ENCODE measurements at places on chromosomes 2 and 18.

DNA sequence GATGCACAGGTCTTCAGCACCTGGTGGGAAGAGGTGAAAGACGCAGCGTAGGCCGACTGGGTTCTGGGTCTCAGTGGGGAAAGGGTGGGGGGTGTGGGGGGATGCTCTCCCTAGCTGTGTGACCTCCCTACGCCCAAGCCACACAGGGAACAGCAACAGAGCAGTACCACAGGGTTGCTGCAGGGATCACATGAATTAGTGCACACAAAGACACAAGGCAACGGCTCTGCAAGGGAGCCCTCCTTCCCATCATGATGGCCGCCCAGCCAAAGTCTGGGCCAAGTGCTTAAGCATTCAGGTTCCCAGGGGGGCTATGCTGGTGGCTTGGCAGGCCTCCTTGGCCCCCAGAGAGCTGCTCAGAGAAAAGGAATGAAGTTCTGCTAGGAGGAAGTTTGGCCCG is 28.2 kb upstream of the GBX2 start:
- DNase-seq: no peak

DNA sequence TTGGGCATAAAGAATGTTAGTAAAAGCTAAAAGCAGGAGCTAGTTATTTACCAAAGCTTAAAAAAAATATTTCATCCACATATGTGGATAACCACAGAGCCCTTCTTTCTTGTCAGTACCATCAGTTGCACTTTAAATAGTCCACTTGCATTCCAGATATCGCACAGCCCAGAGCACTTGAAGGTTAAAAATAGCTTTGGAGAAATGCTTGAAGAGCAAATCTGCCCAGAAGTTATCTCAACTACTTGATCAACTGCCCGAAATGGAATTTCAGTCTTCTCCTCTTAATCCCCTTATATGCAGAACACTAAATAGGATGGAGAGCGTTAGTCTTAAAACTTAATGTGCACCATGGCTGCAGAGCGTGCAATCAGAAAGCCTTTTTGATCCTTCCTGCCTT is 148.3 kb downstream of the PLEKHA3 start:
- DNase-seq: no peak

- no peak for DNase-seq
Observed at GRCh38 chr2:56475191-56475590, 291.4 kb downstream of the CCDC85A start.

DNA sequence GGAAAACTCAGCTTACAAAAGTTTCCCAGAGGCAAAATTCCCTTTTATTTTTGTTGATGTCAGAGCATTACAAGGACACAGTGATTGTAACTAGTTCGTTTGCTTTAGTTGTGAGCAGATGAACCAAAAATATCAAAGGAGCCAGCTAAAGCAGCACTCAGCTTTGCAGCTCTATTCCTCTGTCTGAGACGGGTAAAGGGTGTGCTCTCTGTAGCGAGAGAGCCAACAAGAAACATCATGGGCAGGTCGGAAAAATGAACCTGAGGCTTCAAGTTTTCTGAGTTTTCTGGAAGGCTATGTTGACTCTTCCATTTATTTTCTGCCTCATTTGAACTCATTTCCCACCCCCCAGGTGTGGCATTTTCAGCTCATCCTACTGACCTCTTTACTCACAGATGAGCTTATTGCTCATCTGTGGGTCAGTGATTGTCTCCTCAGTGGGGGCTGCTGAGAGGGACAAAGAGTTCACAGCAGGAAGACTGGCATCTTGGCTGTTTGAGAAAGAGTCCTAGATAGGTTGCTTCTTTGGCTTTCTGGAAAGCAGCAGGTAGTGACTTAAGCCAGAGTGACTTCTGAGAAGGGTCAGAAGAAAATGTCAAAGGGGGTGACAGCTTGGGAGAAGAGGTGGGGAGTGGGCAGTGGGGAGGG is 66.6 kb upstream of the EPC2 start:
- DNase-seq: no peak

- DNase-seq: no peak
Observed at GRCh38 chr2:234329202-234329960, 167.5 kb downstream of the ARL4C start.

DNA sequence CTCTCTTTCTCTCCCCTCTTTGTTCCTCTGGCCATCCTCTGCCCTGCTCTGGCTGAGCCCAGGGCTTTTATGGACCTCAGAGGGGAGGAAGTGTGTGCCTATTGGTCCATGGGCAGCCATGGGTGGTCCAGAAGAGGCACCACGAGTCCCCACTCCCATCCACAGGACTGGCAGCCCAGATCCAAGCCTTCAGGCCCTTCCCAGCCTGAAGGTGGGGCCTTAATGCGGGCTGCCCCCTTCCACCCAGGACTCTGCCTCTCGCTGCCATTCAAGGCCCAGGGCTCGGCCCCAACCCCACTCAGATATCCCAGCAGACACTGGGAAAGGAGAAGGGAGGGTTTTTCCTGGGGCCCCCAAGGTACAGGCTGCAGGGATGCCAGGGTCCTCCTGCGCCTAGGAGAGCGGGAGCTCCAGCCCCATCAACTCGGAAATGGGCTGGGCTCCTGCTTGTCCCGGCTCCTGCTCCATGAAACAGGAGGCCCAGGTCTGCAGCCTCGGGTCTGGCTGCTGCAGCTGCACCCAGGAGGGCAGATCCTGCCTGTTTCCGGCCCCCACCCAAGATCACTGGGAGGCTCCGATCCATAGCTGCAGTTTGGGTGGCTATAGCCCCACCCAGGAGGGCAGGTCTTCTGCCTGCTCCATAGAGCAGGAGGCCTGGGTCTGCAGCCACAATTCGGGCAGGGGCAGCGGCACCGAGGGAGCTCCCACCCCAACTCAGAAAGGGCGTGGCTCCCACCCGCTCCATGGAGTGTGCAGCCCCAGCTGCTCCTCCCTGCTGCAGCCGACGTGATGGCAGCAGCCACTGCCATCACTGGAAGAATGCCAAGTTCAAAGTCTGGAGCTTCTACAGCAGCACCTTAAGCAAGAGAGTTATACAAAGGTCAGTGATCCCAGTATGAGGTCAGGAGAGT is 116.6 kb upstream of the RBBP8 start:
- no peak for DNase-seq

- no peak for DNase-seq
Observed at GRCh38 chr18:36867056-36867455, 38.1 kb downstream of the KIAA1328 start.

DNA sequence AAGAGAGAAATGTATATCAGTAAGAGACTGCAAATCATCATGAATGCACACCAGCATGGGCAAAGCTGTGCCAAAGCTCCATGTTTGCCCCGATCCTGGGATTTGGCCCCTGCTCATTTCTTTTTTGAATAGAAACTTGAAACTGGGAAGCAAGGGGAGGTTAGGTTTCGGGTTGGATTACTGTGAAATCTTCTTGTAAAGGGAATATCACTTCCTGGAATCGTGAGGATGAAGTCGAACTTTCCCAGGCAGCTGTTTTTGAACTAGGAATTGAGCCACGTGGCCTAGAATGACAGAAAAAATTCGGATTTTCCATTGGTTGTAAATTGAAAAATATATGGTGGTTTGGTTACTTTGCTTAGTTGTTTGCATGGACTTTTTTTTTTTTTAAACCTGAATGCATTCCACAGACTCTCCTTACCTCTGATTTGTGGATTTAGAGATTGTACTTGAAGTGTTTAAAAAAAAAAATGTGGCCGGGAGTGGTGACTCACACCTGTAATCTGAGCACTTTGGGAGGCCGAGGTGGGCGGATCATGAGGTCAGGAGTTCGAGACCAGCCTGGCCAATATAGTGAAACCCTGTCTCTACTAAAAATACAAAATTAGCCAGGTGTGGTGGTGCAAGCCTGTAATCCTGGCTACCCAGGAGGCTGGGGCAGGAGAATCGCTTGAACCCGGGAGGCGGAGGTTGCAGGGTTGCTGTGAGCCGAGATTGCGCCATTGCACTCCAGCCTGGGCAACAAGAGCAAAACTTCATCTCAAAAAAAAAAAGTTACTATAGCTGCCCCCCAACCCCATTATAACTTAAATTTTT is 32.1 kb downstream of the GRHL1 start:
- peak; percentile 31 for DNase-seq

DNA sequence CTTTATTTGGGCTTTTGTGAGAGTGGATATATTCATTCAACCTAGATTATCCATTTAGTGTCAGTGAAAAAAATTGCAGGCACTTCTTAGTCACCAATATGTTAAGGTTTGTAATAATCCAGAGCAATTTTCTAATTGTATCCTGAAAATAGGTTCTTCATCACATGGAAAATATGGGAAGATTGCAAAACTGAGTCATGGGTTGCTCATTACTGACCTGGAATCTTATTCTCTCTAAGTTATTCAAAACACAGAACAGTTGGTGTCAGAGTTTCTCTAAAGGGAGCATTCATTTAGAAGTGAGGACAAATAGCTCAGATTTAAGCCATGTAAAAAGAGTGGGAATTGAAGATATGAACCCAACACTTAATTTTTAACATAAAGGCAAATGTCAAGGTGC is 181.3 kb downstream of the IKZF2 start:
- peak; percentile 58 for DNase-seq

DNA sequence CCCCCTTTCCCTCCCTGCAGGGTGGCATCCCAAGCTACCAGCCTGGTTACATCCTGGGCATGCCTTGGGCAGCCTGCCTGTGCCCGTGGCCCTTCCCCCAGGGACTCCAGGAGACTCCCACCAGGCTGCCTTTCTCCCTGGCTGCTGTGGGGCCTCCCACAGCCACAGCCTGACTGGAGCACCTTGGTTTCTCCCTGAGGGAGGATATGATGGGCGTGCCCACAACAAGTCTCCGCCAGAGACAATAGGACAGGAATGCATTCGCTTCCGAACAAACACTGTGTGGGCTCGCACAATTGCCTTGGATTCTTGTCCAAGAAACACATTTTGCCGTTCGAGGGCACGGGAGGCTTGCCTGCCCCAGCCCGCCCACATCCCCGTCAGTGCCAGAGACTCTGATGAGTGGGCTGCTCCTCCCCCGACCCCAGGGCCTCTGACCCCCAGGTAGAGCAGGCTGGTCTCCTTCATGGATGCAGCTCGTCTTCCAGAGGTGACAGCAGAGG is 102.1 kb downstream of the SMAD7 start:
- no peak for DNase-seq

DNA sequence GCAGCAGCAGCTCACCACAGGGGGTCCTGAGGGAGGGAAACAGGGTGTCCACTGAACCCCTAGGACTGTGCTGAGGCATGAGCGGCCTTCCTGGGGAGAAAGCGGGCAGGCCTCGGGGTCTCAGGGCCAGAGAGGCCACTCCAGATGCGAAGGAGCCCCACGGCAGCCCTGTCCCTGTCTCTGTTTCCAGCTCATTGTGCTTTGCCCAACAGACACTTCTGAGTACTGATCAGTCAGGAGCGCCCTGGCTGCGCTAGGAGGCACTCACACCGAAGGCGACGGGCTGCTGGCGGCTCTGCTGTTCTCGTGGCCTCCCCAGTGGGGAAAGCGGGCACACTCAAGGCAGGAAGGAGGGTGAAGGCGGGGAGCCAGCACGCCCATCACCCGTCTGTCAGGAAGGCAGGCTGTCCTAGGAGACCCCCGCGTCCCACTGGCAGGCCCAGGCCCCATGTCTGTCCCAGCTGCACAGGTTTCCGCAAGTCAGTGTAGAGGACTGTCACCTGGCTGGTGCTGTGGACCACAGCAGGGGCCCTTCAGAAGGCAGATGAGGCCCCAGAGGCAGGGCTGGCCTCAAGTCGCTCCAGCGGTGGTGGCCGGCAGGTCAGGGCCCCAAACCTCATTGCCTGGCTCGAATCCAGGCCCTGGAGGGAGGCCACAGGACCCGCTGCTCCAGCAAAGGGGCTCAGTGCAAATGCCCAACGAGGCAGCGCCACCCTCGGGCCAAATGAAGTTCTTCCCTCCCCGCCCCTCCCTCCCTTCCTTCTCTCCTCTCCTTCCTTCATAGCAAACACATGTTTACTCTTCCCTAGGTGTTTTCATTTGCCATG is 6.8 kb downstream of the ESPNL start:
- no peak for DNase-seq

- DNase-seq: no peak
Observed at GRCh38 chr18:11663439-11664029, 25.5 kb upstream of the GNAL start.

DNA sequence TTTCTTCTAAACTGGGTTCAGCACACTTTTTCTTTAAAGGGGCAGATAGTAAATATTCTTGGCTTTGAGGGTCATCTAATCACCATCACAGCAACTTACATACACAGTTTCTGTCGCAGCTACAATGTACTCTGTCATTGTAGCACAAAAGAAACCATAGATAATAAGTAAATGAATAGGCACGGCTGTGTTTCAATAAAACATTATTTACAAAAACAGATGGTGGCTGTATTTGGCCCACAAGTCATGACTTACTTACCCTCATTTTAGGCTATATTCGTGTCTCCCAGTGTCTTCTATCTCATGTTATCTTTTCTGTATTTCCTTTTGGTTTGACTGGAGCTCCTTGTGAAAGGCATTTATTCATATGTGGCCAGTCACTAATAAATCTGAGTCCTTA is 168.3 kb downstream of the MAP2 start:
- no peak for DNase-seq

GRCh38 chr18:71371951-71372605 is 1083.2 kb downstream of the SOCS6 start:
- DNase-seq: no peak

DNA sequence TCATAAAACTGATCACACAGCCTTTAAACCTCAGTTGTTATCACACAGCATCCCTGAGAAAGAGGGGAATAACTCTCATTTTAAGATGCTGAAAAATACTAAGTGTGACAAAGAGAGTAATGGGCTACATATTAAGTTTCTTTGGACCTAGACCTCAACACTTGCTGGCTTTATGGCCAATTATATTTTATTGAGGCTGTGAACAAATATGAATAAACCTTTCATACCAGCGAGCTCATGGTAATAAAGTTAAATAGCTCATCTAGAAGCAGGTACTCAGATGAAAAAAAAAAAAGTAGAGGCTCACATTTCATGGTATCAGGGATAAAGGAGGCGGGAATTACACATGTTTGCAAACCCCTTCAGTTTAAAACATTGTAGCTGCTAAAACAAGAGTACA is 75.7 kb downstream of the DOCK10 start:
- DNase-seq: no peak

DNA sequence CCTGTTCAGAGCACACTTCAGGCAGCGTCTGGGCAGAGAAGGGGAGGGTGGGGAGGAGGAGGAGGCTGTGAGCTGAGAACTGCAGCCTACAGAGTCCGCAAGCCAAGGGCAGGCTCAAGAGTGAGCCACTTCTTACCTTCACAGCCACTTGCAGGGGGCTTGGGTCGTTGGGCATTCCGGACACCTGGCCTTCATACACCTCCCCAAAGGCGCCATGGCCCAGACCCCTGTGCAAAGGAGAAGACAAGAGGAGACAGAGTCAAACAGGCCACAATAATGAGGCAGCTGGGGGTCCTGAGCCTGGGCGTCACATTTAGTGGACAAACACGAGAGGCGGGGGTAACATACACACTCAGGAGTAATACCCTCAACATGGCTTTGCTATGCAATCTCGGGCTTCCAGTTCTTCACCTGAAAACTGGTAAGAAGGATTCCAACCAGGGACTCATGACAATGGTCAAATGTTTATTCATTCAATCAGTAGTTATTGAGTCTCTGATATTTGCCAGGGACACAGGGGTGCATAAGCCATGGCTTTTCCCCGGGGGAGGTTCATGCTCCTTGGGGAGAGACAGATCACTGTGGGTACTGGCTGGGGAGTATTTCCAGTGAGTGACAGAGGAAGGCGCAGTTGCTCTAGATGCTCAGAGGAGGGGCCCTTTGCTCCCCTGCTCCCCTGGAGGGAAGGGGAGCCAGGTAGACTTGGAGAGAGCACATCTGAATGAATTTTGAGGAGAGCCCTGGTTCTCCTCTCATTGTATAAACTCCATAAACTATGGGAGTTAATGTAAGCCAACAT is 107.4 kb downstream of the CLIP4 start:
- DNase-seq: no peak

- no peak for DNase-seq
Observed at GRCh38 chr2:166000401-166000800, 46.8 kb upstream of the TTC21B start.

- DNase-seq: peak; percentile 30
Observed at GRCh38 chr18:36211612-36212065, 24.3 kb downstream of the MOCOS start.
